ENCODE measurements at places on chromosomes 2 and 18.

DNA sequence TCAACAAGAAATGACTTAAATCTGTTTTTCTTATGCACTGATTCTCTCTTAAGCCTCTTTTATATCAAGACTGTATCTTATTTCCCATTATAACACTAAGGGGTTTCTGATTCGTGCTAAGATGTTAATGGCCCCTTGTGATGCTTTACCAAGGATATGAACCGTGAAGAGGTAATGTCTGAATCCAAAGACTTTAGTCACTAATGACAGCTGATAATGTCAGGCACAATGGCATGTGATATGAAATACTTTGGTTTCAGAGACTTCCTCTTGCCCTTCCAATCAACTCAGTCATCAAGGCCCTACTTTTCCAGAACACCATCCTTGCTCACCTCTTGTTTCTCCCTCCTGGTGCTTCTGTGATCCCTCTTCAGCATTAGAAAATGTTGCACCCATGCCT is 262.8 kb downstream of the KCNE4 start:
- no peak for DNase-seq

DNA sequence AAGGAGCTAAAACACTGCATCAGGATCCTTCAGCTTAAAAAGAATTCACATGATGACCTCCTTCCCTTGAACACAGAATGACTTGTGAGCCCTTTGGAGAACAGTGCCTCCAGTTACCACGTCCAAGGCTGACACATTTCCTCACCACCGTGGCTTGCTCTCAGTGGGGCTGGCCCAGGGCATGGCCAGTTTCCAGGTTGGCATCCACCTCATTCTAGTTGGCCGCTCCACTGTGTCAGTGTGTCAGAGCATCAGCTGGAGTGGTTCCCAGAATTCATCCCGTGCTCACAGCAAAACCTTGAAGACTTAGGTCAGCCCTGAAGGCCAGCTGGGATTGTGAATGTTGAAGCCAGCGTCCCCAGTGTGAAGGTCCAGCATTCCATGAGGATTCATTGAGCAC is 158.5 kb downstream of the INSIG2 start:
- no peak for DNase-seq

GRCh38 chr2:209097168-209097567 is 326.7 kb upstream of the MAP2 start:
- DNase-seq, result no peak

- DNase-seq, result no peak
Measured at GRCh38 chr18:35912332-35912731, 60.1 kb upstream of the RMP24 start.
